PC-3 (cell line): ENCODE measurements at places on chromosomes 3 and 15. TPM values are rescaled to one million over a fixed set of nuclear protein-coding genes. Genes with fewer than 3 reads are reported as not detected.

DNA sequence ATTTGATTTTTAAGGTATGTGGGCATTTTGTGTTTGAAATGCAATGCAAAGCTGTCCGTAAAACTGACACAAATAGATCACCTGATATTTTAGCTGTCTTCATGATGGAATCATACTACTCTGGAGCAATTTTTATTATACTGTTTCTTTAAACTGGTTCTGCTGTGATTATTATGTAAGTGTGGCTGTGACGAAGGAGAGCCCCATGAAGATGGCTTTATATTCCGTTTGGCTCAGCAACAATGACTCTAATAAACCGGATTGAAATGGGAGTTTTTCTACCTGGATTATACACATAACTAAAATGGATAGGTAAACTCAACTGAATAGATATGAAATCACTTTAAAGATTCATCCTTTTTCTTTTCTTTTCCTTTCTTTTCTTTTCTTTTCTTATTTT lies 9.4 kb downstream of the TLNRD1 start:
- no peak for DNase-seq

DNA sequence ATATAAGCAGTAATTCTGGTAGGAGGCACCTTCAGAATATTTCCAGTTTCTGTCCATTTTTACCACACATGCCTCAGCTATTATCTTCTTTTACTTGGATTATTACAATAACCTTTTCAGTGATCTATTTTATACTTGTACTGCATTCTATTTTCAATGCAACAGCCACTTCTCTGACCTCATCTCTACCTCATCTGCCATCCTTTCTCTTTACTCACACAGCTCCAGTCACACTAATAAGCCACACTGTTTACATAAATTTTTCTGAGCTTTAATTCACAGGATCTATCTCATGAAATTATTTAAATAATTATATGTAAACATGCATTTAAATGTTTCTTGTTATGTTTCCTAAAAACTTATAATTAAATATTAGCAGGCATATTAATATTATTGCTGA lies 47.3 kb upstream of the BCHE start:
- no peak for DNase-seq

DNA sequence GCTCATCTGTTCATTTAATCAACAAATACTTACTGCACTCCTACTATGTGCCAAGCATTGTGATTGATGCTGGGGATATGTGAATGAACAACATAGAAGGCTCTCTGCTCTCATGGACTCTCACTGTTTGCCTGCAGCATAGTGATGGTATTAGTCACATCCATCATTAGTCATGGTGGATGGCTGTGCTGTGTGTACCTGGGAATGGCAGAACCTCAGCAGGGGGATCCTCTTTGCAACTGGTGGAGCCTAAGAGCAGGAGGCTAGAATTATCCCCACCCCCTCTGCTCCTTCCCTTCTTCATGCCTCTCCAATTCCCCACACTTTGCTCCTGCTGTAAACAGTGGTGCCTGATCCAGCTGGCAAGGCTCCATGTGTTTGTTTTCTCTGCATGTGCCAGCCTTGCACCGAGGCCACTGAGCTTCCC lies 20.5 kb downstream of the BOC start:
- peak; percentile 95 for DNase-seq

GRCh38 chr3:129625072-129625874 lies 18.8 kb upstream of the PLXND1 start:
- no peak for DNase-seq

The MAP6D1 gene
- total RNA-seq = 12.4 and 12.6 TPM in 2 replicates

The ARGFX gene
- total RNA-seq = not detected in 2 replicates
